HL-60 (cell line): ENCODE measurements at places on chromosomes 16 and 17.

- DNase-seq = no peak
Measured at GRCh38 chr17:79625706-79626105, 14.9 kb upstream of the RBFOX3 start.

DNA sequence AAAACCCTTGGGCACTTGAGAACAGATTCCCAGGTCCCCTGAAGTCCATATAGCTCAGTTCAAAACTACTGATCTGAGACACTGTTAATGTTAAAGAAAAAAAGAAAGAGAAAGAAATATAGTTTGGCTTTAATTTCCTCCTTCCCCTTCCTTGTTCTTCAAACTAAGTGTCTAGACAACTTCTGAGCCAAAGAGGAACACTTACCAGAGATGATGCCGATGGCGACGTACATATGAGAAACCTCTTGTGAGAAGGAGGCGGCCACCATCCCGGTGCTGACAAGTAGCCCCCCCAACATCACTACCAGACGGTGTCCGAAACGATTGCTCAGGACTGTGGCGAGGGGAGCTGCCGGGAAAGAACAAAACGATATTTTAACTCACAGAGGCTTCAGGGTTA, 17.2 kb downstream of the SLC16A6 start:
- DNase-seq = no peak

DNA sequence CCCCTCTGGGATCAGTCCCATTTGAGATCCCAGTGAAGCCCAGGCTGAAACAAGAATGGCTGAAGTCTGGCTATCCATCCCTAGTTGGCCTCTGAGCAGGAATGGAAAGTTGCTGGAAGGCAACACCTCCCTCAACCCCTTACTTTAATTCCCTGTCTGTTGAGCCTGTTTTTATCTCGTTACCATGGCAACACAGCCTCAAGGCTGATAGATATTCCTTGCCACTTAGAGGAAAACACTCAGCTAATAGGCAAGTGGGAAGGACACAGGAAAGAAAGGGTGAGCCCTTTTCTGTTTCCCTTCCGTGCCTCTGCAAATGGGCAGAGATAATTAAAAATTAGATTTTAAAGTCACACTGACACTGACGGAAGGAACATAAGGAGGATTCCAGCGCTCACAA, 75.5 kb upstream of the CLEC3A start:
- DNase-seq = no peak

- DNase-seq = no peak
Measured at GRCh38 chr17:16398270-16399267, 16.8 kb upstream of the TRPV2 start.

DNA sequence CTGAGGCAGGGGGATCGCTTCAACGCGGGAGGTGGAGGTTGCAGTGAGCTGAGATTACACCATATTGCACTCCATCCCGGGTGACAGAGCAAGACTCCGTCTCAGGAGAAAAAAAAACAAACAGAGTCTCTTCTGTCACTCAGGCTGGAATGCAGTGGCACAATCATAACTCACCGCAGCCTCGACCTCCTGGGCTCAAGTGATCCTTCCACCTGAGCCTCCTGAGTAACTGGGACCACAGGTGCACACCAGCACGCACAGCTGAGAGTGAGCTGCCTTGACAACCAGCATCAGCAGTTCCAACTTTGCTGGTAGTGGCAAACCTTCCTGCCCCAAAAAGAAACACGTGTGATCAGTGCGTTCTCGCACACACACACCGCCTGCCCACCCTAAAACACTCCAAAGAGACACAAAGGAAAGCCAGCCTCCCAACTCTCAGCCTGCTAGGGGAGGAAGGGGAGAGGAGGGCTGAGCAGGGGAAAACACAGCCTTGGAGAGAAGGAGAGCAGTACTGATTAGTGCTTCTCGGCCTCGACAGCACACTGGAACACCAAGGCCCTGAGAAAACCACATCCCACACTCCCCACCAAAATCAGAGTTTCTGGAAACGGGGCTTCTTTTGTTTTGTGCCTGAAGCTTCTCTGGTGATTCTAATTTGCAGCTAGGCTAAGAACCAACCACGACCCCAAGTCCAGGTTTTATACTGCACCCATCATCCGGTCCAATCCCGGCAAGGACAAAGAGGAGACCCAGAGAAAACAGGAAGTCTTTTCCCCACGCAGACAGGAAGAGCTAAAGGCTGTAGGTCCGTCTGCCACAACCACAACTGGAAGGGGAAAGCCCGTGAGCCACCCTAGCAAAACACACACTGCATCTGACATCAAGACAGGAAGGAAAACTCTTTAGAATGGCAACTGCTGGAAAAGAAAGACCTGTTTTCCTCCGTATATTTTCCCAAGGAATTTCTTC, 28.8 kb downstream of the ZCCHC14 start:
- peak; percentile 45 for DNase-seq

GRCh38 chr16:8941718-8942344, 21.9 kb downstream of the USP7 start:
- DNase-seq = no peak

- DNase-seq = no peak
Measured at GRCh38 chr16:2026461-2027023, at the start of gene NHERF2. Gene NHERF2 (plus strand): TSS chr16:2026902. CDS start chr16:2027006, 104 bp downstream.

DNA sequence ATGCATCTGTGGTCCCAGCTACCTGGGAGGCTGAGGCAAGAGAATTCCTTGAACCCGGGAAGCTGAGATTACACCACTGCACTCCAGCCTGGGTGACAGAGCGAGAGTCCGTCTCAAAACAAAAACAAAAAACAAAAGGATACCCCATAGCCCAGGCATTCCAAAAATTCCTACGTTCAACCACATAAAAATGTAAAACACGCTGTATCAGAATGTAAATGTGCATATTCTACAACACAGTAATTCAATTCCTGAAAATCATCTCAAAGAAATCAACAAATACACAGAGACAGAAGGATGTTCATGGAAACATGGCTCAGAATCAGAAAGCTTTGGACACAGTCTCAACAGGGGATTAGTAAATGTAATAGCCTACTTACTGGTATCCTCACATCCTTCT, 33.0 kb downstream of the COG7 start:
- no peak for DNase-seq

DNA sequence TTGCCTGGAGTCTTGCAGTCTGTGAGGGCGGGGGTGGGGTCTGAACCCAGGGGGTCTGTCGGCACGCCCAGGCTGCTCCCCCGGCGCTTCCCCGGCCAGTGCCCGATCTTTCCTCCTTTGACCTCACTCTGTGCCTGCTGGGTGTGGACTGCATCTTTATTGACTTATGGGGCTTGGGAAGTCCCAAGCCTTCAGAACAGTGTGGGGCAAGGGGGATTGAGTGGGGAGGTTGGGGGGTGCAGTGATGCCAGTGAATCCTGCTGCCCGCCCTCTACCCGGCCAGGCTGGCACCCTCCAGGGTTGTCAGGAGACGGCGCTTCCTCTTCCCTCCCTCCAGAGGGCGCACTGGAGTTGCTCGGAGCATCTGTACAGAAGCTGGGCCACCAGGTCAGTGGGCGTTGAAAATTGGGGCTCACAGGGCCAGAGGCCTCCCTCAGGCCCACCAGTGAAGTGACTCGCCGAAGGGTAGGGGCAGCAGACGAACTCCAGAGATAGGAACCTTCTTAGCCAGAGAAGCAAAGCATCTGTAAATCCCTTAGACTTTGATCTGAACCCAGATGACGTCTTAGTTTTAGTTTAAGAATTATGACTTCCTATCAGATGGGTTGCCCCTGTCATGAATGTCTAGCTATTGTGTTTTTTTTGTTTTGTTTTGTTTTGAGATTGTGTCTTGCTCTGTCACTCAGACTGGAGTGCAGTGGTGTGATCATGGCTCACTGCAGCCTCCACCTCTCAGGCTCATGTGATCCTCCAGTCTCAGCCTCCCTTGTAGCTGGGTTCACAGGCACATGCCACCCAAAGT, 184.8 kb upstream of the CIBAR2 start:
- DNase-seq = no peak

DNA sequence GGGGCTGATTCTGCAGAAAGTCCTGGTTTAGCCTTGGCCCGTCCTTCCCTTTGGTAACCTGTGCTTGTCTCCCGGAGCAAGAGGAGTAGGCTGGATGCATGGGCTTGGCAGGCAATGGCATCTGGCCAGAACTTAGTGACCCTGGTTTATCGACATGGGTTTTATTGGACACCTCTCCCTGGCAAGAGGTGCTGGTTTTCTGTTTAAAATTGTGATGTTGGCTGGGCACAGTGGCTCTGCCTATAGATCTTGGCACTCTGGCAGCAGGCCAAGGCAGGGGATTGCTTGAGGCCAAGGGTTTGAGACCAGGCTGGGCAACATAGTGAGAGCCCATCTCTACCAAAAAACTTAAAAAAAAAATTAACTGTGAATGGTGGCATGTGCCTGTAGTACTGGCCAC, 31.2 kb downstream of the SLC12A3 start:
- DNase-seq = no peak

DNA sequence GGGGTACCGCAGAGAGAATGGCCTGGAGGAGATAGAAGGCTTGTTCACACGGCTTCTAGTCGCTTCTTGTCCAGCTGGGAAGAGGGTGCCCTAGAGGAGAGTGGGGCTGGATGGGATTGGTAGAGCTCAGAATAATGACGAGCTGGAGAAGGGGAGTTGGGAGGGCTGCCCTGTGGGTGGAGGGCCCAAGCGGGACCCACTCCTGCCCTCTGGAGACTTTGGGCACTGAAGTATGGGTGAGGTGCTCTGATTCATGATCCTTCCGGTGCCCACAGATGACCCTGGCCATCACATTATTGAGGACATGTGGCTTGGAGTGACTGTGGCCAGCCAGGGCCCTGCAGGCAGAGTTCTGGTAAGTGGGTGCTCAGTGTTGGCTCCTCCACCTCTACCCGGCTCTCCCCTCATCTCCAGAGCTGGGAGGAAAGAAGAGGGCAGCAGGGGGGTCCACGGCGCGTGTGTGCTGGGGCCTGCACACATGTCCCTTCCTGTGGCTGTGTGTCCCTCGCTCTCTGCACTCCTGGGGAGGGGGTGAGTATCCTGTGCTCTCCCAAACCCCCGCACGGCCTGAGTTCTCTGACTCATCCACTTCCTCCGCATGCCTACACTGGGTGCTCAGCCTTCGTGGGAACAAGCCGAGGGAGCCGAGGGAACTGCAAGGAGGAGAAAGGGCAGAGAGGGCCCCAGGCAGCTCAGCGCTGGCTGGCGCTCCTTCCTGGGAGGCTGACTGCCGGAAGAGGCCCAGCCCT, 8.5 kb downstream of the ITGA3 start:
- no peak for DNase-seq

DNA sequence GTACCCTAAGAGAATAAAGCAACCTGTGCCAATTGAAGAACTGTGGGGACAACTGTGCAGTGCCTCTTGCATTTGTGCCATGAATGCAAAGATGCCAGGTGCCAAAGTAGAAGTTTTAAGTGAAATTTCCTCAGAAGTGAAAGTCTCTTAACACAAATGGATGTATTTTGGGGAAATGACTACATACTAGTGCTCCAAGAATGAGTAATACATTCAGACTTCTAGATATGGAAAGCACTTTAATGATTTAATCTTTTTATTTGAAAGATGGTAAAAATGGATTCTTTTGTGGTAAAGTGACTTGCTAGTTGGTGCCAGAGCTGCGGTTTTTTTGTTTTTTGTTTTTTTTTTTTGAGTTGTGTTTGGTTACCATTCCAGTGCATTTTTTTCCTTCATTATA, 15.0 kb downstream of the UTP18 start:
- no peak for DNase-seq

GRCh38 chr17:61284174-61284573, 115.5 kb upstream of the TBX2 start:
- DNase-seq = no peak

GRCh38 chr16:58045096-58045495, 19.5 kb downstream of the MMP15 start:
- no peak for DNase-seq

DNA sequence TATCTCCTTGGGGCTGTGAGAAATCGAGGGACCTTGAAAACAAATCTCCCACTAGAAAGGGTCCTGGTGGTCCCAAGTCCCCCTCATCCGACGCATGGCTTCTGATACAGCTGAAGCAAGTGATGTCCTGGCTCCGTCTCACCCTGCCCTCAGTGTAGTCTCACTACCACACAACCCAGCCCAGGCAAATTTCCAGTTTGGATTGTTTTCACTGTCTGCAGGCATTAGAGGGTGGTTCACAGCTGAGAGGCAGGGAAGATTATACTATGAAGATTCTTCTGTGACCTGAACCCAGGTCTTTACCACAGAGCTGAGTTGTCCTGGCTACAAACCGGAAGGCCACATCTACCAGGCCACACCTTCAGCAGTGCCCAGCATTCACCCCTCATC, 17.7 kb downstream of the ZNHIT3 start:
- no peak for DNase-seq

GRCh38 chr16:49849037-49849753, 6.7 kb downstream of the ZNF423 start:
- DNase-seq = no peak

GRCh38 chr17:37276475-37276874, 99.3 kb upstream of the C17orf78 start:
- no peak for DNase-seq

GRCh38 chr16:50528820-50529219, 19.4 kb upstream of the NKD1 start:
- DNase-seq = no peak

DNA sequence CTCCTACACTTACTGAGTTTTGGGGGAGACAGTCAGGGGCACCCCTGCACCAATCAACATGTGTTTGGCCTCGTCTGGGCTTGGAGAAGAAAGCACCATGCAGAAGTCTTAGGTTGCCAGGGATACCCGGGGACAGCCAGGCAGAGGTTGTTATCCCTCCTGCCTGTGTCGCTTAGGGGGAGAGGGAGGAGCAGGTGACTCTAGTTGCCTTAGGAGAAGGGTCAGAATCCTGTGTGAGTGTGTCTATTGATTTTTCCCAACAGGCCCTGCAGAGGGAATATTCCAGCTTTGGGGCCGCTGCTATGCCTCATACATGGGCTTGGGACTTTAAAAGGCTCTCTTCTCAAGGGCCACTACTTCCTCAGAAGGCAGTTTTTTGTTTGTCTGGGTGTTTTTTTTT, 89.1 kb downstream of the RGS9 start:
- no peak for DNase-seq

DNA sequence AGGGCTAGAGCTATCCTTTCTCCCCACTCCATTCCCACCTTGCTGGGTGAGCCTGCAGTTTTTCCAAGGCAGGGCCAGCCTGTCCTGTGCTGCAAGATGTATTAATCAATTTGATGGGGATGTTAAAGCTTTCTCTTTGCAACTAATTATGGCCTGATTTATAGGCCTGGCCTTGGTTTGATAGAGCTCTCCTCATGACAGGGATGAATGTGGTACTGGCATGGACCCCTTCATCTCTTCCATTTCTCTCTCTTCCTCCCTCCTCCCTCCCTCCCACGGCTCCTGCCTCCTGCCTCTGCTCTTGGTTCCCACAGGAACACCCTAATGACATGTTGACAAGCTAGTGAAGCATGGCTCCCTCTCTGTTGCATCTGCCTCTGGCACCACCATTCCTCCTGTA, 47.2 kb upstream of the SKAP1 start:
- DNase-seq = no peak

DNA sequence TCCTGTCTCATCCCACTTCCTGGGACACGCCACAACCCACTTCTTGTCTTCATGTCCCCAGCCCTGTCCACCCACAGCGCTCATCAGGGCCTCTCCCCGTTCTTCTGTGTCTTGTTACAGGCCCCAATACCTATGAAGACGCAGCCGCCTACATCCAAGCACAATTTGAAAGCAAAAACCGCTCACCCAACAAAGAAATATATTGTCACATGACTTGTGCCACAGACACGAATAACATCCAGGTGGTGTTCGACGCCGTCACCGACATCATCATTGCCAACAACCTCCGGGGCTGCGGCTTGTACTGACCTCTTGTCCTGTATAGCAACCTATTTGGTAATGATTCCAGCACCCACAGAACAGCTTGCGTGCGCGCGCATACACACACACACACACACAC, 70.6 kb downstream of the AMFR start:
- DNase-seq = no peak
